Motor neuron (in vitro differentiated cells): ENCODE measurements at places on chromosomes 1 and 21. TPM values are rescaled to one million over a fixed set of nuclear protein-coding genes. Genes with fewer than 3 reads are reported as not detected.

DNA sequence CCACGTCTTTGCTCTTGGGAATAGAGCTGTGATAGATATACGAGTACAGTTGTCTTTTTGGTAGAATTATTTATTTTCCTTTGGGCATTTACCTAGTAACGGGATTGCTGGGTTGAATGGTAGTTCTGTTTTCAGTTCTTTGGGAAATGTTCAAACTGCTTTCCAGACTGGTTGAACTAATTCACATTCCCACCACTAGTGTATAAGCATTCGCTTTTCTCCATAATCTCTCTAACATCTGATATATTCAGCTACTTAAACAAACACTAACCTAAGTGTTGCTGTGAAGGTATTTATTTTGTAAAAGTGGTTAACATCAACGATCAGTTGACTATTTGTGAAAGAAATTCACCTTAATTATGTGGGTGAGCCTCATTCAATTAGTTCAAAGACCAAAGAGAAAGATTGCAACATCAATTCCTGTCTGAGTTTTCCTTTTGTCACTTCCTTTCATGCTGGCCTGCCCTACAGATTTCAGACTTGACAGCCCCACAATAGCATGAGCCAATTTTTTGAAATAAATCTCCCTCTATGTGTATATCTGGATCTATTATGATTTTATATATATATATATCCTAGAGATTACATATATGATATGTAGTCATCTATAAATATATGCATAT, 26.7 kb upstream of the DUSP10 start:
- no peak for ATAC-seq

- no peak for ATAC-seq
Observed at GRCh38 chr1:247493106-247493505, 35.2 kb upstream of the OR2B11 start.

GRCh38 chr1:231376875-231377549, 38.9 kb downstream of the SPRTN start:
- ATAC-seq = no peak

DNA sequence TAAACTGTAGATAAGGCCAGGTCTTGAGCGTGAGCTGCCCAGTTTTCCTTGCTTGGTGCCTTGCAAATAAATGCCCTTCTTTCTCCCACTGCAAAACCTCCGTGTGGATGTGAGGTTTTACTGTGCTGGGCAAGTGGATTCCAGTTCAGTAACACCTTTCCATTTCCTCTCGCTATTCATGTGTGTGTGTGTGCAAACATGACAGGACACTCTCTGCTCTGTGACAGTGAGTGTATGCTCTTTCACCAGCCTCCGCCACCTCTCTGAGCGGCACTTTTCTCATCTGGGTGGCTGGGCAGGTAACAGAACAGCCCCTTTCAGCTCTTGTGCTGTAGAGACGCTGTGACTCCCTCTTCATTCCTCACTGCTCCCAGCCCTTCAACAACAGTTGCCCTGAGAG, 23.9 kb downstream of the CNIH3 start:
- ATAC-seq = no peak

GRCh38 chr1:1213345-1214265, at the start of gene TNFRSF4:
Gene TNFRSF4, minus strand, starts transcription at chr1:1214153. Its CDS starts 26 bp downstream, at chr1:1214127.
- peak; percentile 25 for ATAC-seq

- peak; percentile 37 for ATAC-seq
Observed at GRCh38 chr1:214446772-214447556, 104.4 kb downstream of the PTPN14 start.

FOXO6 gene
- total RNA-seq = 0.67 and 0.91 TPM in 2 replicates

CFAP107 gene
- total RNA-seq = 0.05 and 0.75 TPM in 2 replicates

DNA sequence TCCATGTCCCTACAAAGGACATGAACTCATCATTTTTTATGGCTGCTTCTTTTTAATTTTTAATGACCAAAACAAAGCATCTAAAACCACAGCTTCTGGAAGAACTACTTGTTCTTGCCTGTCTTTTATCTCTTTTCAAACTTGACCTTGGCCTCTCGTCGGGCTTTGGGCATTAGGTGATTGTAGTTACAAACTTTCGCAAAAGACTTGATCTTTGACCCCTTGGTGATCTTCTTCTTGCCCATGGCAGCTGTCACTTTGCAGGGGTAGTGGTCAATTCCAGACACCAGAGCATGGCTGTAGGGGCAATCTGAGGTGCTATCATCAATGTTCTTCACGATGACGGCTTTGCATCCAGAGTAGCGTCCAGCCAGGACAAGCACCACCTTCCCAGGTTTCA, 67.8 kb downstream of the EPB41 start:
- no peak for ATAC-seq

FCRL4 gene
- 0.06 and 0.11 TPM in 2 replicates for total RNA-seq

DNA sequence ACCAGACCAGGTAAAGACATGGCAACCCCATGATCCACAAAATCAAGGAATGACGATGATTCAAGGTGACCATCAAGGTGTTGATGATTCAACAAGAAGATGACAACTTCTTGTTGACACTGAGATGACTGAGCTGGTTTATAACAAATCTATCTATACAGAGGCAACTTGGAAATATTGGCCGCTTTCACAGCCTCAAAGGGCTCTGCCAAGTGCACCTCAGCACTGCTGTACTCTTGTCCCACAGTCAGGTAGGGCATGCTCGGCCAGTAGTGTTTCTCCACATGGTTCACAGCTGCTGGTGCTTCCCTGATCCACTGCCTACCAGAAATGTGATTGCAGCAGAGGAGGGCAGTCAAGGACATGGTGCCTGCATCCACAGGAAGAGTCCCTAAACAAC, 125.2 kb upstream of the SYT6 start:
- no peak for ATAC-seq

KLHDC7A gene
- 0.11 and 0.31 TPM in 2 replicates for total RNA-seq

MYBPH gene
- 0.15 TPM in 1 of 2 replicates, not detected in the other for total RNA-seq

DNA sequence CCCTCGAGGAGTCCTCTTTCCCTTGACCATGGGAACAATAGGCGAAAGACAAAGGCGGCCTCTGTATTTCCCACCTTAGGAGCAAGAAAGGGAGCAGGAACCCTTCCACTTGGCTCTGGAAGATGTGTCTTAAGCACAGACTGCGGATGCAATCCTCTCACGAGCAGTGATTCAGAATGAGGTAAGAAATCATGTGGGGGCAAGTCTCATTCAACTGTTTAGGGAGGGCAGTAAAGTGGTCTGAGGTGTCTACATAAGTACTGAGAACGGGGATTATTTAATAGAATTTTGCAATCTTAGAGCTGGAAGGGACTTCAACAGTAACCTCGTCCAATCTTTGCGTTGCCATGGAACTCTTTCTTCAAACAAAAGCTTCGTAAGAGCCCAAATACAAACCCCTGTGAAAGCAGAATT, 1.6 kb upstream of the DYRK3 start:
- ATAC-seq = no peak

DNA sequence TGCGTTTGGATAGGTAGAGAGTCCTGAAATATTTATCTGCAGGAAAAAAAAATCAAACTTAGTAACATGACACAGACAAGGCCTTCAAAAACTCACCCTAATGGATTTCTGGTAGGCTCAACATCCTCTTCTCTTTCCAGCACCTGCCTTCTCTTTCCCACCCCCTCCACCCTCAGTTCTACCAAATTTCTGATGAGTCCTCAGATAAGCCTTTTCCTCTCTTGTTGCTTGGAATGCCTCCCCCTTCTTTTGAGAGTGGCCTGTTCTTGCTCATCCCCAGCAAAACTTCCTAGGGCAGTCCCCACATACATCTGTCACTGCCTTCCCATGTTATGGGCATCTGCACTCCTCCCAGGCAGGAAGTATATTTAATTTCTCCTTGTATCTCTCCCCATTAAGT, 7.6 kb upstream of the LBR start:
- no peak for ATAC-seq

GRCh38 chr21:14451546-14451945, 68.6 kb upstream of the HSPA13 start:
- ATAC-seq = no peak

KMO gene
- total RNA-seq = 0.14 TPM in 1 of 2 replicates, not detected in the other

- ATAC-seq = no peak
Observed at GRCh38 chr1:49086327-49086726, 309.6 kb upstream of the BEND5 start.

- peak; percentile 80 for ATAC-seq
Observed at GRCh38 chr1:177448652-177449357, 278.0 kb downstream of the BRINP2 start.

DNA sequence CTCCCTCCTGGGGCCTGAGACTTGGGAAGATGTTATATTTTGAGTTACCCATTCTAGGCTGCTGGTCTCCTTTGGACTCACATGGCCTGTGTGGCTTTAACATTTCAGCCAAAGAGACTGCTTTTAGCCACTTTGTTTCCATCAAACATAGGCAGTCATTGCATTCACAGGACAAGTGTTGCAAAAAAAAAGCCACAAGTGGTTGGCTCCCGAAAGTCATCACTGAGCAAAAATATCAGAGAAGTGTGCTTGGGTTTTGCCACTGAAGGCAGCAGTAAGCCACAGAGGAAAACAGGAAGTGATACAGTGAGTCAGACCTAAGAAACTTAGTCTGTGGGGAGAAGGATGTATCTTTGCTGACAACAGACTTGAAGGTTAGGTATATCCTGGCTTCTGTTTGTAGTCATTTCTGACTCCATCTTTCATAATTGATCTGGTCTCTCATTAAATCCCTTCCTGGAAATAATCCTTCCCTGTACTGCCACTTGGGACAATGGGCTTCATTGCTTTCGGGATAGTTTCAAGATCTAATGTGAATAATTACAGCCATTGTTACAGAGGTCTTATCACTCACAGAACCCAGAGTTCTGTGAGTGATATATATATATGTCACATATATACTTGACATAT, 80.9 kb downstream of the COLGALT2 start:
- ATAC-seq = no peak

- peak; percentile 89 for ATAC-seq
Observed at GRCh38 chr21:33395891-33396331, 7.3 kb upstream of the IFNGR2 start.

DNA sequence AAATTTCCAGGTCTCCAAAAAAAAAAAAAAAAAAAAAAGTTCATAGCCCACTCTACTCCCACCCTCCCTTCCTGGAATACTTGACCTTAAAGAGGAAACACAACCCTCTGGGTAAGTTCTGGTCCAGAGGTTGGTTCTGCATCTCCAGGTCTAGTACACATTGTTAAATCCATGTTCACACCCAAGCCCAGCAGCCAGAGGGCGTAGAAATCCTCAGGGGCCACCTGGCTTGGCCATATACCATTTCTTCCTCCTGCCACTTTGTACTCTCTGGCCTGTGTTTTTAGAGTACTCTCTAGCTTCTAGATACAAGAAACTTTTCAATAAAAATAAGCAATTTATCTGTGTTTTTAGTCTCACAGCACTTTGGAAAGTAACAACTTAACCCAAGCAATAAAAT, 89.3 kb downstream of the PHTF1 start:
- no peak for ATAC-seq

DNA sequence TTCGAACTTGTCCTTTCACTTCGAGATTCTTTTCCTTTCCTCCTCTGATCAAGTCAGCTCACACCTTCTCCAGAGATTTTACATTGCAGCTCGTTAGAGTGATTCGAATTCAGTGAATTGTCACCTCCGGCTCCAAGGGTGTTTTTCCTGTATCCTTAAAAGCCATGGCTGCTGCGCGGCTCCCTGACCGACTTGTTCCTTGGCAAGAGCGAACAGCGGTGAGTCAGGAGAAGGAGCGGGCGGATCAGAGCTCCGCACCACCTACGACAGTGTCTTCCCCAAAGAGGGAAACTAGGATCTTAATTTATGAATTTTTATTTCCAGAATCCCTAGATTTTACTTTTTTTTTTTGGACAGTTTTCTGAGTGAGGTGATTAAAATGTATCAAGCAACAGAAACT, 204.4 kb upstream of the ADGRL2 start:
- ATAC-seq = no peak

- no peak for ATAC-seq
Observed at GRCh38 chr1:219697682-219698081, 84.8 kb upstream of the ZC3H11B start.

KRTAP13-1 gene
- not detected in 2 replicates for total RNA-seq

DNA sequence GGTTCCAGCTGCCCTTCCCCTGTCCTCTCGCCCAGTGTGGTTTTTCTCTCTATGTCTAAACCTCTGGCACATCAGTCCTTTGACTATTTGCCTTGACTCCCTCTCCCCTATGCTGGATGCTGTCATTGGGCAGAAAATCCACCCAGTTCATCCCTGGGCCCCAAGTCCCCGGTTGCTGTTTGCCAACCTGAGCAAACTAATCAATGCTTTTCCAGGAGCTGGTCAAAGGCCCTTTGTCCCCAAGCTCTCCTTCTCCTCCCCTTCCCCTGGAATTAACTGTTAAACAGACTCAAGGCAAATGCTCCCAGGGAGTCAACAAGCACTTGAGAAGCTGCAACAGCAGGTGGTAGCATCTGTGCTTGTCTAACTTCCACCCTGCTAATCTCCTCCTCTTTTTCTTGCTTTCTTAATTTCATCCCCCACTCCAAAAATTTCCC, 102.7 kb downstream of the LMX1A start:
- ATAC-seq = no peak
